ENCODE measurements at places on chromosomes 3 and 15.
A peak's percentile ranks its signal among the peaks of the same experiment; 100 is the strongest.

DNA sequence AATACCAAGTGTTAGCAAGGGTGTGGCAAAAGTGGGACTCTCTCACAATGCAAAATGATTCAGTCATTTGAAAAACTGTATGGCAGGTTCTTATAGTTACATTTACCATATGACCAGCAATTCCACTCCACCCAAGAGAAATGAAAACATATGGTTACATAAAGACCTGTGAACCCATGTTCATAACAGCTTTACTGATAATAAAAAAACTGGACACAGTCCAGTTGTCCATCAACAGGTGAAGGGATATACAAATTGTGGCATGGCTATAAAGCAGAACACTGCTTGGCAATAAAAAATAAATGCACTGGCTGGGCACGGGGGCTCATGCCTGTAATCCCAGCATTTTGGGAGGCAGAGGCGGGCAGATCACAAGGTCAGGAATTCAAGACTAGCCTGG, 30.8 kb downstream of the RAD18 start:
- no peak for DNase-seq

GRCh38 chr15:90565866-90566265, 36.1 kb downstream of the CRTC3 start:
- DNase-seq, result no peak

GRCh38 chr3:197050511-197050910, 20.9 kb upstream of the MELTF start:
- DNase-seq, result no peak

DNA sequence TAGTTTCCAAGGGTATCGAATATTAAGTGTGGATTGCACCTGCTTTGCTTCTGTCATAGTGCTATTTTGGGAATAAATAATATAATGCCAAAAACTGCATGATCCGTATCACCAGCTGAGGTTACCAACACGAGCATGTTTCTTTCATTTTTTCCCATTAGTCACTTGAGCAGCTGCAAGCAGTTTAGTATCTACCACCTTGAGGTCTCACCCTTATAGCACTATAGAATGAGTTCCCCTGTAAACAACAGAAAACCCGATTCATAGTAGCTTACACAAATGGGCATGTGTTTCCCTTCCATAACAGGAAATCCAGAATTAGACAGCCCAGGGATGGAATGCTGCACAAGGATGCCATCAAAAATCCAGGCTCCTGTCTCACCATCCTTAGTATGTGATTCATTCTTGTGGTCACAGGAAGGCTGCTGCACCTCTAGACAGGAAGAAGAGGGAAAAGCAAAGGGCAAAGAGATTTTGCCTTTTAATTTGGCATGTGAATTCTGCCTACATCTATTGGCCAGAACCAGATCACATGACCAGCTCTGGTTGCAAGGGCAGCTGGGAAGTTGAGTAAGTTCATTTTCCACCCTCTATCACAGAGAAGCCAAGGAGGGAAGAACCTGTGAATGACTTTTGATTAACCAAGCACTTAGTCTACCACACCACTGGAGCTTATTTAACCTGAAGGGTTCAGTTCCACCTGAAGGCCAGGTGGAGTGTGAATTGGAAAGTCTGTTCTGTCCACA, 91.3 kb upstream of the SLC25A36 start:
- DNase-seq, result no peak

DNA sequence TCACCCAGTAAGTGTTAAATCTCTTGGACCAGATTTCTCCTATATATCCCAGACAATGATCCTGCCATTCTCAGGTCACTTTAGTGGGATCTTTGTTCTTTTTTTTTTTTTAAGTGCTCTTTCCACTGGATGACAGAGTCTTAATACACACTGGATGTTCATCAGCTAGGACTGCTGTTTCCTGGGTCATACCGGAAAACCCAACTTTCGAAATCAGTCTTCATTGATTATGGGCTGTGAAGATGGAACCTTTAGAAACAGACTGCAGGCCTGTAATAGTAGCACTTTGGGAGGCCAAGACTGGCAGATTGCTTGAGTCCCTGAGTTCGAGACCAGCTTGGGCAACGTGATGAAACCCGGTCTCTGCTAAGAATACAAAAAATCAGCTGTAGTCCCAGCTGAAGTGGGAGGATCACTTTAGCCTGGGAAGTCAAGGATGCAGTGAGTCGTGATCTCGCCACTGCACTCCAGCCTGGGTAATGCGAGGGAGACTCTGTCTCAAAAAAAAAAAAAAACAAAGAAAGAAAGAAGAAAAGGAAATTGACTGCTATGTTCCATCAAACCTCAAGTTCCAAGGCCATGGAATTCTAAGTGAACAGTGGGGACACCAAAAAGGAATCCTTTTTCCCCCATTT, 2.3 kb downstream of the EOGT start:
- no peak for DNase-seq

DNA sequence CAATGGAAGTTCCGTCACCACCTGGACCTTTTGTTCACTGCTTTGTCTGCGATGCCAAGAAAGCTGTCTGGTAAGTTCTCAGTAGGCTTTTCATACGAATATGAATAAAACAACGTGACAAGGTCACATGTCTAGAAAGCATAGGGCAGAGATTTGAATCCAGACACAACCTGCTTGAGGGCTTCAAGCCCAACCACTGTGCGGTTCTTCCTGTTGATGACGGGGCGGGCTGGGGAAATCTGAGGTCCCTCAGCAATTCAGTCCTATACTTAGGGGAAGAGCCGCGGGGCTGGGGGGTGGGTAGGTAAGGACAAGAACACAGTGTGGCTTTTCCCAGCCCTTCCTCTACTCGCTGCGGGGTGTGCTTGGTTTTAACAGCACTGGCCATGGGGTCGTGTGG, 32.4 kb upstream of the SMAD3 start:
- DNase-seq, result no peak

DNA sequence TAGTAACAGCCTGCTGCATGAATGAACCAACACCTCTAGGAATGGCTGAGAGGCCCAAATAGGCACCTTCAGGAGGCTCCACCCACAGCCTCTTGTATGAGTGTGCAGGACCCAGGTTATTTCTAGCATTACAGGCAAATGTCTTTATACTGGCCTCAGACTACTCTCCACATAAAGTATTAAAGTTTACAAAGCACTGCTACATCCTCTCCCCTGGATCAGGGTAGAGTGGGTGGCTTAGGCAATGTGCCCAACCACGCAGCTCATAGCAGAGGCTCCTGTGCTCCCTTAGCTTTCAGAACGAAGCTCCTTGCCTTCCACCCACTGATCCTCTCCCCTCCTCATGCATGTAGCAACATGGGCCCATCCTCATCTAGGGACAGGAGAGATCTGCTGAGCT, 16.3 kb downstream of the TMEM43 start:
- no peak for DNase-seq

DNA sequence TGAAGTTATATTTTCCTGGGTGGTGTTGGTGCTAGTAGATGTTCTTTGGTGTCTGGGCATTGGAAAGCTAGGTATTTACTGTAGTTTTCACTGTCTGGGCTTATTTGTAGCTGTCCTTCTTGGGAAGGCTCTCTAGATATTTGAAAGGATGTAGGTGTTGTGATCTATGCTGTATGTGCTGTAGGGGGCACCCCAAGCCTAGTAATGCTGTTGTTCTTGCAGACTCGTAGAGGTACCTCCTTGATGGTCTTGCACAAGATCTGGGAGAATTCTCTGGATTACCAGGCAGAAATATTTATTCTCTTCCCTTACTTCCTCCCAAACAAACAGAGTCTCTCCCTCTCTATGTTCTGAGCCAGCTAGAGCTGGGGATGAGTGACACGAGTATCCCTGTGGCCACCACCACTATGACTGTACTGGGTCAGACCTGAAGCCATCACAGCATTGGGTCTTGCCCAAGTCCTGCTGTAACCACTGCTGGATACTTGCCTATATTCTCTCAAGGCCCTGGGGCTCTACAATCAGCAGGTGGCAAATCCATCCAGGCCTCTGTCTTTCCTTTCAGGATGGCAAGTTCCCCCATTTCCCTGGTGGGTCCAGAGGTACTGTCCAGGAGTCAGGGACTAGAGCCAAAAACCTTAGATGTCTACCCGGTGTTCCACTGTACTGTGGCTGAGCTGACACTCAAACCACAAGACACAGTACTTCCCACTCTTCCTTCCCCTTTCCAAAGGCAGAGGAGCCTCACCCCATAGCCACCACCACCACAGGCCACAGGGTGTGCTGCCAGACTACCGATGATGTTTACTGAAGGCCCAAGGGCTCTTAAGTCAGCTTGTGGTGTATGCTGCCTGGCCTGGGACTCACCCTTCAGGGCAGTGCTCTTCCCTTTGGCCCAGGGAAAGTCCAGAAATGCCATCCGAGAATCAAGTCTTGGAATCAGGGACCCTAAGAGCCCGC, 195.2 kb upstream of the DPPA4 start:
- peak; percentile 28 for DNase-seq

DNA sequence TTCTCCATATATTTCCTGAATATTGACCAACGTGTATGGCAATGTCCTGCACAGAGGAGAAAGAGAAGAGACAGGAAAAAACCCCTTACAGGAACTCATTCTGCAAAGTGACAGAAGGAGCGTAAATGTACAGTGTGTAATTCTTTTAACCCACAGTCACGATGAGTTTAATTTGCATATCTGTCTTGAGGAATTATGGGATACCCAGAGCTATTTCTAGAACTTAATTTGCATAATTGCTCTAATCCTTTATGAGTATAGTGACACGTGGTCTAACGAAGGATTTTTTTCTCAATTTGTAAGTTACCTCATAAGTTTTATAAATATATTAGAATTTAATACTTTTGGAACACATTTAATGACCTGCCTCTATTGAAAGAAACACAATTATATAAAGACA, 9.8 kb downstream of the GPR27 start:
- no peak for DNase-seq

DNA sequence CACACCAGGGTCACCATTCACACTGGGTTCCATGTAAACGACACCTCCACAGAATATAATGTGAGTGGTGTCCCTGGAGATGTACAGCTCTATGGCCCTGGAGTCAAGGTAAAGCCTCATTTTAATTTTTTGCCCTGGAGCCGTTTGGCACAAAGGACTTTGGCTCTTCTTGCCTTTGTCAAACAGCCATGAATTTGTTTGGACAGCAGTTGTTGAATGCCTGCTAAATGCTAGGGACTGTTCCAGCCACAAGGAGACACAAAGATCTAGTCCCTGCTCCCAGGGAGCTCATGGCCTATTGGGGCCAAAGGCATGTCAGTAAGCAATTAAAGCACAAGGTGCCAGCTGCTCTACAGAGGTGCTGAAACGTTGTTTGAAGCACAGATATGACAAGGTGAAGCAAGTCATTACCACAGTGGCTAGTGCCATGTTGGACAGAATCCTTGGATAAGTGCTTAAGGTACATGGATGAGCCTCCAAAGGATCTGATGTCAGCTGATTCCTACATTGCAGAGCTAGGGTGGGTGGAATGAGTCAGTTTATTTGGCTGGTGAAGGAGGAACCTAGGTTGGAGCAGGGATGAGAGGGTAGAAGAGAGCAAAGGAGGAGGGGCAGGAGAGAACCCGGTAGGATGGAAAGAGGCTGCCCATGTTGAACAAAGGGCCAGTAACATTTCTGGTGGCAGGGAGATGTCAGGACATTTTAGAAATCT, 171.9 kb upstream of the CTDSPL start:
- DNase-seq, result no peak

- no peak for DNase-seq
These were observed 67.0 kb downstream of the MGLL start for GRCh38 chr3:127755305-127755681.

GRCh38 chr3:27688053-27688452, 34.1 kb downstream of the EOMES start:
- DNase-seq, result no peak

GRCh38 chr15:75597667-75598341, 18.7 kb upstream of the PTPN9 start:
- peak; percentile 35 for DNase-seq

- no peak for DNase-seq
These were observed 48.6 kb upstream of the LDHAL6B start for GRCh38 chr15:59157840-59158700.

DNA sequence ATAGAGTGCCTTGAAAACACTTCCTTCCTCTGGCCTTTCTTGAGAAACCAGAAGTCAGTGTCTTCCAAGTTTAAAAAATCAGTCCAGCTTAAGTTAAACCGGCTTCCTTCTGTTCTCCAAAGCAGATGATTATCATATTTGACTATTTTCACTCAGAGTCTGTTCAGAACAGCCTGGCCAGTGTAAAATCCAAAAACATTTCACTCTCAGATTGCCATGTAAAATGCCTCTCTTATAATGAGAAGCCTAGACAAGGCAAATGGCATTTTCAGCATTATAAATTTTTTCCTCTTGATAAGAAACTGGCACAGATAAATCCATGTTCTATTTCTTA, 193.5 kb downstream of the TNIK start:
- no peak for DNase-seq

- peak; percentile 87 for DNase-seq
These were observed 151.9 kb upstream of the LINGO1 start for GRCh38 chr15:77784361-77785292.

GRCh38 chr15:54960266-54960665, 236.5 kb downstream of the RSL24D1 start:
- no peak for DNase-seq
